ENCODE measurements at places on chromosomes 6 and 20.

DNA sequence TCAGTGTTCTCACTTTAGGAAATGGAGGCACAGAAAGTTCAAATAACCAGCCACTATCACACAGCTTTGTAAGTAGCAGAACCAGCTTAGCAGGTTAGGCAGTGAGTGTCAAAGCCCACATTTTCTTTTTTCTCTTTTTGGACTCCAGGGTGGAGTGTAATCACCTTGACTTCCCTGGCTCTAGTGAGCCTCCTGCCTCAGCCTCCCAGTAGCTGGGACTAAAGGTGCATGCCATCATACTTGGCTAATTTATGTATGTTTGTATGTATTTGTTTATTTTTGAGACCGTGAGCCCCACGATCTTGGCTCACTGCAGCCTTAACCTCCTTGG, 7.8 kb upstream of the NCOA3 start:
- DNase-seq: no peak

DNA sequence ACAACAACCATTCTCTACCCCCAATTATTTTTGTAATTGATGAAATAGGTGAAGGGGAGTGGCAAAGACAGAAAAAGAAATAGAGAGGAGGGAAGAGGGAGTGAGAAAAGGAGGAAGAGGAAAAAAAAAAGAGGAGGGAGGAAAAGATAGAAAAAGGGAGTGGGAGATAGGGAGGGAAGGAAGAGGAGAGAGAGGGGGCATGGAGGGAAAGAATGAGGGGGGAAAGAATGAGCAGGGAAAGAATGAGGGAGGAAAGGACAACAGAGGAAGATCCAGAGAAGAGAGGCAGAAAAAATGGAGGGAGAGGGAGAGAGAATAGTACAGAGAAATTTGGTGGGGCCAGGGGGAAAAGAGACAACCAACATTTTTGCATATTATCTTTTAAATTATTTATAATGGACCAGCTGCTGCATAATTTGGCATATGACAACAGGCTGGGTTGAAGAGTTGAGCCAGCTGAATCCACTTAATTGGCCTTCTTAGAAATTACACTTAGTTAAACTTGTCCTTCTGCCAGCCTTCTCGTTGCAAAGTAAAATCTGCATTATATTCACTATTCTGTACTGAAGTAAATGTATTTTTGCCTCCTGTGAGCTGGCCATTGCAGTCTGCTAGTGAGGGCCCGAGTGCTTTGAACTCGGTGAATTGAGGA, 101.0 kb downstream of the ARHGAP18 start:
- DNase-seq: no peak

- DNase-seq: no peak
These were observed 30.2 kb downstream of the ZHX3 start for GRCh38 chr20:41287327-41287726.

- DNase-seq: no peak
These were observed 1.1 kb upstream of the TULP4 start for GRCh38 chr6:158311193-158311592.

- no peak for DNase-seq
These were observed 158.8 kb downstream of the DTNBP1 start for GRCh38 chr6:15504040-15504495.

- no peak for DNase-seq
These were observed 2.4 kb upstream of the TBCC start for GRCh38 chr6:42748203-42748898.

GRCh38 chr20:44928595-44928994, 18.7 kb downstream of the PABPC1L start:
- no peak for DNase-seq

Measured in stimulated activated CD8-positive, alpha-beta memory T cell treated with anti-CD3 and anti-CD28 coated beads, Interleukin-4, amount 100 ng/mL, for 4 hours (primary cell).